ENCODE measurements at places on chromosomes 2 and 18.

GRCh38 chr18:37529863-37530262 is 35.7 kb downstream of the CELF4 start:
- no peak for DNase-seq

DNA sequence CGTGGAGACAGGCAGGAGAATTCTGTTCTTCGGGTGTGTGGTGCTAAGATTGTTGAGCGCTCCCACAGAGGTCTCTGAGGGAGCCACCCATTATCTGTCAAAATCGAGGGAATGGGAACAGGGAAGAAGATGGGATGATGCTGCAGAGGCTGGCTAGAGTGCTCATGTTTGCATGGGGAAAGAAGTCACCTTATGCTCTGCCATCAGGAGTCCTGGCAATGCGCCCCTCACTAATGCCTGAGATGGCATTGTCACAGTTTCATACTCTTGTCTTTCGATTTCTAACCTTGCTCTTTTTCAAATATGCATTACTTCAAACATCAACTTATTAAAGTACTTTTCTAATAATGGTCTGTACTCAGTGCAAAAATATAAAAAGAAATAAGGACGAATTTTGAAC is 463.3 kb upstream of the CELF4 start:
- DNase-seq = no peak

- peak; percentile 98 for DNase-seq
Observed at GRCh38 chr2:100742277-100743254, 77.4 kb upstream of the NPAS2 start.

GRCh38 chr18:60471652-60472051 is 99.1 kb upstream of the MC4R start:
- no peak for DNase-seq
